Left renal cortex interstitium (tissue), 4 donors: ENCODE measurements at places on chromosomes 3 and 15. TPM values are rescaled to one million over a fixed set of nuclear protein-coding genes. Genes with fewer than 3 reads are reported as not detected.

Gene IQCF5
- polyA plus RNA-seq, result not detected

GRCh38 chr15:35696767-35697231 is 150.8 kb upstream of the DPH6 start:
- DNase-seq, result no peak

DNA sequence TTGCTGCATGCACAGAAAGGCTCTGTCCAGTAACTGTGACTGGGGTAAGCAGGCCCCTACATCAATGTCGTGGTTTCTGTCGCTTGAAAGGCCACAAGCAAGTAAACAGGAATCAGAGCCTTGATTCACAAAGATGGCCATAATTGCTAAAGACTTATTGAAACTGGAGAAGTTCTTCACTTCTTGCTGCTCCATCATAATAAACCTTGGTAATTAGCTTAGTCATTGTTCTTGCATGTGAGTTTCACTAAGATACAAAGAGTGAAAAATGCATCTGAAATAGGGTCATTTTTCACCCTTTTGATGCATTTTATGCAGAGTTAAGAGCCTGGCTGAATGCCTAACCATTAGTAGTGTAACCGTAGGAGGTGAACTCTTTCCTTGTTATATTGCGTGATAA is 3.2 kb downstream of the SEMA6D start:
- DNase-seq, result no peak

DNA sequence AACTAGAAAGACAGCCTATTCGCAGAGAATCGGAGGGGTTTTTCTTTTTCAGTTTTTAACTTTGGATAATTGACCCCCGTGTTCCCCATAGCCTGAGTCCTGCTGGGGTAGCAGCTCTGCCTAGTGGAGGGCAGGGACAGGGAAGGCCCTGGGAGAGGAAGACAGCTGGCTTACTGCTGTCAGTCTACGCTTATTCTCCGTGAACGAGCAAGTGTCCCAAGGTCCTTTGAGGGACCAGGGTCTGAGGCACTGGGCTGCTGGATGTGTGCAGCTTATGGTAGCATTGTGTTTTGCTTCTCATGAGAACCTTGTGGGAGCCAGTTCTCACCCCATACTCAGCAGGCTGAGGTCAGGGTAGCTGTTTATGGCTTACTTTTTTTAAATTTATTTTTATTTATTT is 3.0 kb downstream of the LIMD1 start:
- no peak for DNase-seq

- no peak for DNase-seq
These were observed 50.5 kb downstream of the THBS1 start for GRCh38 chr15:39631357-39631756.

- no peak for DNase-seq
These were observed 66.0 kb downstream of the SPTSSB start for GRCh38 chr3:161305095-161305991.

- DNase-seq, result no peak
These were observed 113.7 kb upstream of the CD96 start for GRCh38 chr3:111428301-111428700.

Gene TPRG1
- polyA plus RNA-seq, result 0.45 TPM

GRCh38 chr3:177833332-177833731 is 636.0 kb upstream of the TBL1XR1 start:
- no peak for DNase-seq

- no peak for DNase-seq
These were observed 364.7 kb downstream of the EPHB1 start for GRCh38 chr3:135159681-135160247.

Gene CHMP2B
- 48.9 TPM for polyA plus RNA-seq

Gene CASR
- polyA plus RNA-seq, result 25.1 TPM

DNA sequence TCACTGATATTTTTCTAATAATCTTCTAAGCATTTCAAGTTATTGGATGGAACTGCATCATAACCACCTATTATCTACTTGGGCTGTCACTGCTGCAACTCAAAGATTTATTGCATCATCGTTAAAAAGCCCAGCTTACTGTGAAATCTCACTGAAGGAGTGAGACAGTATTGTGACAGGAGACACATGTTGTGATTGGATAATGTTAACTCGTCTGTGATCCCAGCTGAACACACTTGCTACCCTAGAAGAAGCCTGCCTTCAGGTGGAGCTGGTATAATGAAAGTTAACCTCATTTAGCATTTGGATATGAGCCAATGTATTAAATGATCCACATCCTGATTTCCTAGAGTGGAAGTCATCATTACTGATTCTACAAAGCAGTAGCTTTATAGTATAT is 138.1 kb downstream of the MAP2K5 start:
- DNase-seq, result no peak

GRCh38 chr15:84657748-84658079 is 285 bp downstream of the NMB start:
- no peak for DNase-seq

DNA sequence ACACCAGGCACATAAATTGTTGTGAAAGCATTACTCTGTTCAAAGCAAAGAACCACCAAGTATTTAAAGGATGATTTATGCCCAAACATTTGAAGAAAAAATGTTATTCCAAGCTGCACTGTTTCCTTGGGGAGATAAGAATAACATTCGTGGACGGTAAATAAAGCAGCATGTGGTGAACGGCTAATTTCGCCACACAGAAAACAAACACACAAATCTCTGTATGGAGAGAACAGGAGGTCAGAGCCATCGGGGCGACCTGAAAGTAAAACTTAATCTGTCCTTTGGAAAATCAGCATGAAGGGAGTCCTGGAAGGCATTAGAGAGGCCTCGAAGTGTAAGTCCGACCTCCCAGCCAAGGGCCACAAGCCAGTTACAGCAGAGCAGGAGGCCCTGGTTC is 27.1 kb upstream of the GABRG3 start:
- DNase-seq, result peak; percentile 9

DNA sequence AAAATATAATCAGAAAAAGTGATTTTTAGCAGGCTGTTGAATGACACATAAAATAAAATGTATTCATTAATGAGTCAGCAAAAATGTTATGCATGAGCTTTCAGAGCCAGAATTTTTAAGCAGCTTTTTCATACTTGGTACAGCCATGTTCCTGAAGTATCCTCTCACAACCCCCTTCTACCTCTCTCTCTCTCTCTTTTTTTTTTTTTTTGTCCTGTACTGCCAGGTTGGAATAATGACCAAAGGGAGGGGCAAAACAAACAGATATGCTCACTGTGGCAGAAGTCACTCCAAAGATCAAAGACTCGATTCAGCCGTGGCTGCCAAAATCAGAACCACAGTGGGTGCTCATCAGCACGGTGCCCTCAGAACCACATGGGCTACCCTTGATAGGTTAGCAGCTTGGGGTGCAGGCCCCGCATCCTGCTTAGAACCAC is 383.0 kb downstream of the ZBTB20 start:
- no peak for DNase-seq

GRCh38 chr3:34364335-34364734 is 565.9 kb downstream of the PDCD6IP start:
- DNase-seq, result no peak

DNA sequence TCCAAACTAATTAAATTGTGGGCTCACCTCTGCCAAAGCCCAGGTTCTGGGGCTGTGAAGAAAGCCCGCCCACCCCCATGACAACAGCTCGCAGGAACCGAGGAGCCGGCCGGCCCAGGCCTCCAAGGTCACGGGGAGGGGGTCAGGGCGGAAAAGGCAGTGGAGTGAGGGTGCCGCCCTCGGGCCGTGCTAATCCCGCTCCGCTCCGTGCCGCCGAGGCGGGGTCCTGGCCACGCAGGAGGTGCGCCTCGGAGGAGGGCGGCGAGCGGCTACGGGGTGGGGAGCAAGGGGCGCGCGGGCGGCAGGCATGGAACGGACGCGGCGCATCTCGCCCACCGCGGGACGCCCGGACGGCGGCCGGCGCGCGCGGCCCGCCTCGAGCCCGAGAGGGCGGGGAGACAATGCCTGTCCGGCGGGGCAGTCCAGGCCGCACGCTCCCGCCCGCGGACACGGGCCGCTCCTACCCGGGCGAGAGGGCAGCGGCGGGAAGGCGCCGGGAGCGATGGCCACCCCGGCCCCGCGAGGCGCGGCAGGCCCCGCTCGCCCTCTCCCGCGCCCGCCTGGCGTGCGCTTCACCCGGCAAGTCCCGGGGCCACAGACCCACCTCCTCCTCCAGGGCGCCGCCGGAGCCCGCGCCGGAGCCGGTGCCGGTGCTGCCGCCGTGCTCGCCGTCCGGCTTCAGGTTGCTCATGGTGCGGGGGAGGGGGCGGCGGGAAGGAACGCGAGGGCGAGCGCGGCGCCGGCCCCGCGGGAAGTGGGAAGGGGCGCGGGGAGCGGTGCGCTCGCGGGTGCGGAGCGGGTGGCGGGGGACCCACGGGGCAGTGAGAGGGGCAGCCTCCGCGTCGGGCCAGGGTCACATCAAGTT is 528 bp downstream of the RBPMS2 start:
- DNase-seq, result no peak

Gene HYAL1
- 6.4 TPM for polyA plus RNA-seq

GRCh38 chr3:98779541-98780335 is 16.6 kb downstream of the ST3GAL6 start:
- DNase-seq, result no peak

- DNase-seq, result no peak
These were observed 433.7 kb downstream of the MAGI1 start for GRCh38 chr3:65604863-65605526.

Gene TTLL3
- 96.7 TPM for polyA plus RNA-seq

- DNase-seq, result no peak
These were observed 223.3 kb downstream of the P3H2 start for GRCh38 chr3:189897406-189897805.

- no peak for DNase-seq
These were observed 5.1 kb downstream of the ONECUT1 start for GRCh38 chr15:52784799-52785671.

GRCh38 chr3:159069866-159070425 is 268.1 kb downstream of the MFSD1 start:
- DNase-seq, result no peak

- no peak for DNase-seq
These were observed 91.1 kb downstream of the MINAR1 start for GRCh38 chr15:79523266-79523665.

- no peak for DNase-seq
These were observed 32.2 kb downstream of the LIPC start for GRCh38 chr15:58463815-58464650.

DNA sequence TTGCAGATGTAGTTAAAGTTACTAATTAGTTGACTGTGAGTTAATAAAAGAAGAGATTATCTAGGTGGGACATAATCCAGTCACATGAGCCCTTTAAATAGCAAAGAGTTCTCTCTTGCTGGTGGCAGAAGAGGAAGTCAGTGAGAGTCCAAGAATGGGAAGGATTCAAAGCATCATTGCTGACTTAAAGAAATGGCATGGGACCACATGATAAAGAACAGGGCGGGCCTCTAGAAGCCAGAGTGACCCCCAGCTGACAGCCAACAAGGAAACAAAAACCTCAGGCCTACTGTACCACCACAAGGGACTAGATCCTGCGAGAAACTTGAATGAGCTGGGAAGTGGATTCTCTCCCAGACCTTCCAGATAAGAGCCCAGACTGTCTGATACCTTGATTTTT is 447.2 kb upstream of the CCDC54 start:
- DNase-seq, result no peak

DNA sequence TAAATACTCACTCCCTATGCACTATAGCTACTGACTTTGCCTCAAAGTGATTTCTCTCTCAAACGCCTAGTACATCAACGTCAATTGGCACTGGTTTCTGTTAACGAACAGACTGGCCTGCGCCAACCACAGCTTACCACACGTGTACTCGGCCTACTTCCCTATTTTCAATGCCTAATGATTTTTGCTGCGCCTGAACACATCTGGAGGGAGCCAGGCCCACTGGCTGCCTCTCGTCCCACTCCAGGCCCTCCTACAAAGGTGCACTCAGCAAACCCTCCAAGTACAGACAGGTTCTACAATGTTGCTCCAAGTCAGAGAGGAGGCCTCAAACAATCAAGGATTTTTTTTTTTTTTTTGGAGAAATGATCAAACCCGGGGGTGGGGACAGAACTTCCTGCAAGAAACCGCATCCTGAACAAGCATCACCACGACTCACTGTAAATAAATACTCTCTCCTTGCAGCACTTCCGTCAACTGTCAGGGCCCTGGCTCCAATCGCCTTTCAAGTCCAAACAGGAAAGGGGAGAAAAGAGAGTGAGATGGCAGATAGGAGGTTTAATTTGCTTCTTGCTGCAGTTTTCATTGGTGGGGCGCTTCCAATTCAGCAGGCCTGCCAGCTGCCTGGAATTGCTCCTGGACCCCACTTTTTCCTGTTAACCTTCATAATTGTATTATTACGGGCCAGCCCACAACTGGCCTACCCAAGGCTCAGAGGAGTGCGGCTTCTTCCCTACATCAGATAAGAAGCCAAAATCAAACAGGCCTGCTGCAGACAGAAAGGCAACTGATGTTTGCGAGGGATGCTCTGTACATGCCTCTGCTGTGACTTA is 139.3 kb downstream of the FOXP1 start:
- no peak for DNase-seq

GRCh38 chr3:101068876-101069606 is 75.8 kb upstream of the ABI3BP start:
- DNase-seq, result no peak

DNA sequence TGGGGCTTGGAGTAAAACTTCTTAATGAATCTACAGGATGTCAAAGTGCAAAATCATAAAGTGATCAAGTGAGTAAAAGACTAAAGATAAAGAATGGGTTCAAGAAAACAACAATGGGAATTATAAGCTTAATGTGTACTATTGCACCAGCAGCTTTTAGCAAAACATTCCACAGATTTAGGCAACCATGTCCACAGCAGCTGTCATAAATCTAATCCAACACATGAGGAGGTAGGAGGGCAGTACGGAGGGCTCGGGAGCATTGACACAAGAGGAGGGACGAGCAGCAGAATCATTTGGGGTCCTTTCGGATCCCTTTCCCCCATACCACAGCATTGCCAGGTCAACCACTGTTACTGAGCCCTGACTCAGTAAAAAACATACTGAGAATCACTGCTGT is 464.3 kb upstream of the WNT5A start:
- no peak for DNase-seq

DNA sequence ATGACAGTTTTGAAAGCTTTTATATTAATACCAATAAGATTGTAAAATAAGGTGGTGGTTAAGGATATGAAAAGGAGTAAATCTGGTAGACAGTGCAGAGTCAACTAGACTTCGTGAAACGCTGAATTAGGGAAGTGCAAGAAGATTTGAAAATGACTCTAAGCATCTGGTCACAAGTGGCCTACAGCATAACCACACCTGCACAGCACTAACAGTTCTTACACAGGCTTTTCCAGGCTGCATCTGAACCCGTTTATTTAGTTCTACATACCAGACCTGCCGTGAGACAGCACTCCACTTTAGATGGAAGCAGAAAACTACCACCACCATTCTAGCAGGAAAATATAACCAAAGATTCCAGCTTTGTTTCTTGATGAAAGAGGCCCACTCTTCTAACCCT is 1.9 kb downstream of the DMXL2 start:
- DNase-seq, result no peak

Gene RETNLB
- polyA plus RNA-seq, result not detected

DNA sequence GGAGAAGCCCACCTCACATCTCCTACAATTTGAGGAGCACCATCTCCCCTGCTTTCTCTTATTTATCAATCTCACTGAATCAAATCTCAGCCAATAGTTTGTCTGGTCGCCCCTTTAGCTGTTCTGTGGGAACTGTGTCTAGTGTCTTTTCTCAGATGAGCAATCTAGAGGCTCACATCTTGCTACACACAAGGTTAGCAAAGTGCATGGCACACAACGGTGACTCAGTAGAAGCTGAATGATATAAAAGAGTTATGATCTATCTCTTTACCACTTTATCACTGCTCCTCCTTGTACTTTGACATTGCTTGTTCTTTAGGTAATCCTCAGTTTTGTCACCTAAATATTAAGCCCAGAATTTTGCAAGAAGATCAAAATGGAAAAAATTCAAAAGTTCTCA is 16.8 kb upstream of the COLQ start:
- no peak for DNase-seq

Gene TRH
- 0.38 TPM for polyA plus RNA-seq
